Bronchial epithelial cell (primary cell): ENCODE measurements at places on chromosomes 3 and 15. TPM values are rescaled to one million over a fixed set of nuclear protein-coding genes. Genes with fewer than 3 reads are reported as not detected.

The CYP8B1 gene
- total RNA-seq, result not detected in 2 replicates

The DBR1 gene
- total RNA-seq, result 10.5 and 17.9 TPM in 2 replicates

The ARPP21 gene
- not detected in 2 replicates for total RNA-seq

The ATP13A5 gene
- 0.13 TPM in 1 of 2 replicates, not detected in the other for total RNA-seq

The IGF2BP2 gene
- total RNA-seq, result 32.6 and 37.1 TPM in 2 replicates

The TEX55 gene
- not detected in 2 replicates for total RNA-seq

The DAPK2 gene
- 0.53 and 3.3 TPM in 2 replicates for total RNA-seq

The ASTE1 gene
- 4.5 and 5.5 TPM in 2 replicates for total RNA-seq

The GOLGA8J gene
- not detected in 2 replicates for total RNA-seq

The SCAANT1 gene
- total RNA-seq, result not detected in 2 replicates

The P2RY12 gene
- total RNA-seq, result not detected in 2 replicates

The LRRC58 gene
- total RNA-seq, result 20.5 and 21.3 TPM in 2 replicates

The ADCY5 gene
- total RNA-seq, result not detected in 2 replicates

The HMG20A gene
- total RNA-seq, result 9.7 and 16.0 TPM in 2 replicates

The XCR1 gene
- under 0.01 TPM in 1 of 2 replicates, not detected in the other for total RNA-seq

The DNAJA4 gene
- 11.1 and 26.5 TPM in 2 replicates for total RNA-seq

The FGF7 gene
- total RNA-seq, result 0.13 and 4.7 TPM in 2 replicates

The GCNT3 gene
- total RNA-seq, result 8.2 and 37.5 TPM in 2 replicates

The EPB42 gene
- not detected in 2 replicates for total RNA-seq

The TRIM42 gene
- not detected in 2 replicates for total RNA-seq

The PLSCR5 gene
- total RNA-seq, result not detected in 2 replicates

The RASGRP1 gene
- under 0.01 and 0.64 TPM in 2 replicates for total RNA-seq

The RASL12 gene
- total RNA-seq, result not detected in 2 replicates

The AADACL2 gene
- not detected in 2 replicates for total RNA-seq

The BHLHE40 gene
- total RNA-seq, result 38.5 and 42.9 TPM in 2 replicates

The ASB14 gene
- total RNA-seq, result not detected in 2 replicates

The TNNC1 gene
- total RNA-seq, result 0.26 and 1.2 TPM in 2 replicates

The ITIH1 gene
- not detected in 2 replicates for total RNA-seq

The VPS8 gene
- 56.9 and 64.9 TPM in 2 replicates for total RNA-seq

The THBS1 gene
- 37.8 and 162 TPM in 2 replicates for total RNA-seq

The RARRES1 gene
- 2.4 TPM in 1 of 2 replicates, not detected in the other for total RNA-seq

The GXYLT2 gene
- 0.79 and 0.90 TPM in 2 replicates for total RNA-seq

The CHST14 gene
- 1.0 and 1.1 TPM in 2 replicates for total RNA-seq

The LRTM1 gene
- not detected in 2 replicates for total RNA-seq

The GREM1 gene
- total RNA-seq, result 0.13 and 3.7 TPM in 2 replicates

The PML gene
- total RNA-seq, result 7.6 and 8.3 TPM in 2 replicates

The HES1 gene
- 46.6 and 87.8 TPM in 2 replicates for total RNA-seq

The ST3GAL6 gene
- total RNA-seq, result 2.9 and 5.4 TPM in 2 replicates

The CCR4 gene
- not detected in 2 replicates for total RNA-seq

The SLC2A2 gene
- not detected in 2 replicates for total RNA-seq

The MST1R gene
- 20.4 and 33.7 TPM in 2 replicates for total RNA-seq

The KLHL40 gene
- not detected in 2 replicates for total RNA-seq

The HDGFL3 gene
- 28.7 and 39.8 TPM in 2 replicates for total RNA-seq

The SUSD5 gene
- total RNA-seq, result not detected in 2 replicates
